ENCODE measurements at places on chromosomes 11 and 22. TPM values are rescaled to one million over a fixed set of nuclear protein-coding genes. Genes with fewer than 3 reads are reported as not detected.

- DNase-seq = peak; percentile 86
Observed at GRCh38 chr11:17352950-17353820, 1.6 kb downstream of the NCR3LG1 start.

DNA sequence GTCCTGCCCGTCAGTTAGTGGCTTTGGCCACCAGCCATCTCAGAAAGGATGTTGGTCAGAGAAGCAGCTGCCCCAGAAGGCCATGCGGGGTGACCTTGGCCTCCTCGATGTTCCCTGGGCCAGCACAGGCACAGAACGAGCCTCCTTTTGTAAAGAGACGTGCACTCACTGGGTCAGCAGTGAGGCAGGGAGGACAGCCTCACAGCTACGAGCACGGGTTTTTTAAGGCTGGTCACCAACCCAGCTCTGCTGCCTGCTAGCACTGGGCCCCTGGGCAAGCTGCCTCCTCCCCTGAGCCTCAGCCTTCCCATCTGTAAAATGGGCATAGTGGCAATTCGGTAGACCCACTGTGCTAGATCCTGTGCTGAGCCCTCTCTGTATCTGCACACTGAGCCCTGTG, 10.8 kb downstream of the IGLL1 start:
- no peak for DNase-seq

DNA sequence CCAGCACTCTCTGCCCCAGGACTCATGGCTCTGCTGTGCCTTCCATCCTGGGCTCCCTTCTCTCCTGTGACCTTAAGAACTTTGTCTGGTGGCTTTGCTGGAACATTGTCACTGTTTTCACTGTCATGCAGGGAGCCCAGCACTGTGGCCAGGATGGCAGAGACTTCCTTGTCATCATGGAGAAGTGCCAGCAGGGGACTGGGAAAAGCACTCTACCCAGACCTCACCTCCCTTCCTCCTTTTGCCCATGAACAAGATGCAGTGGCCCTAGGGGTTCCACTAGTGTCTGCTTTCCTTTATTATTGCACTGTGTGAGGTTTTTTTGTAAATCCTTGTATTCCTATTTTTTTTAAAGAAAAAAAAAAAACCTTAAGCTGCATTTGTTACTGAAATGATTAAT, 2.9 kb upstream of the TTC36 start:
- DNase-seq = no peak

GRCh38 chr11:21811572-21811971, 381.3 kb upstream of the ANO5 start:
- DNase-seq = no peak

DNA sequence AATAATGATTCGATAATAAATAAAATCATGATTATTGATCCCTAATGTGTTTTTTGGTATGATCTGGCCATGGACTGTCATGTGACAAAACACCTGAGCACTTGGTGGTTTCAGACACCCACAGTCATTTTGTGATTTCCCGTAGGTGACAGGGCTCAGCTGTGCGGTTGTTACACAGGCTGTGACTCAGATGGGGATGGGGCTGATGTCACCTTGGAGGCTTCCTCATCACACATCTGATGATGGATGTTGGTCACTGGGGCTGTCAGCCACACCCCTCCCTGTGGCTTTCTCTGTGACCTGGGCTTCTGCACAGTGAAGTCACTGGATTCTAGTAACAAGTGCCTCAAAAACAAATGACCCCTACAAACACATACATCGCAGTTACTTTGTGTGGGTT, 995.1 kb downstream of the BRD1 start:
- DNase-seq = no peak

CTR9 gene
- total RNA-seq = 34.0 TPM

DNA sequence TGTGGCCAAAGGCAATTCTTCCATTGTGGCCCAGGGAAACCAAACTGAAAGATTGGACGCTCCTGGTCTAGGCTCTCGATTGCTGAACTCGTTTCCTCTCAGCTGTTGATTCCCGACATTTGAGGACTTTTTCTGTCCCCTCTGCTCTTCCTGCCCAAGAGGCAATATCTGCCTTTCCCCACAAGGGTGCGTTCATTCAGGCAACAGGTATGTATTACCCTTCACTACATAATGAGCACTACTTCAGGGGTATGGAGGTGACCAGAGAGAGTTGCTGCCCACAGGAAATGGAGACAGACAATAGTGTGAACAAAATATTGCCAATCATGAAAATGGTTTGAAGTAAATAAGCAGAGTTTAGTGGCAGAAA, 8.2 kb downstream of the PTH start:
- no peak for DNase-seq

DNA sequence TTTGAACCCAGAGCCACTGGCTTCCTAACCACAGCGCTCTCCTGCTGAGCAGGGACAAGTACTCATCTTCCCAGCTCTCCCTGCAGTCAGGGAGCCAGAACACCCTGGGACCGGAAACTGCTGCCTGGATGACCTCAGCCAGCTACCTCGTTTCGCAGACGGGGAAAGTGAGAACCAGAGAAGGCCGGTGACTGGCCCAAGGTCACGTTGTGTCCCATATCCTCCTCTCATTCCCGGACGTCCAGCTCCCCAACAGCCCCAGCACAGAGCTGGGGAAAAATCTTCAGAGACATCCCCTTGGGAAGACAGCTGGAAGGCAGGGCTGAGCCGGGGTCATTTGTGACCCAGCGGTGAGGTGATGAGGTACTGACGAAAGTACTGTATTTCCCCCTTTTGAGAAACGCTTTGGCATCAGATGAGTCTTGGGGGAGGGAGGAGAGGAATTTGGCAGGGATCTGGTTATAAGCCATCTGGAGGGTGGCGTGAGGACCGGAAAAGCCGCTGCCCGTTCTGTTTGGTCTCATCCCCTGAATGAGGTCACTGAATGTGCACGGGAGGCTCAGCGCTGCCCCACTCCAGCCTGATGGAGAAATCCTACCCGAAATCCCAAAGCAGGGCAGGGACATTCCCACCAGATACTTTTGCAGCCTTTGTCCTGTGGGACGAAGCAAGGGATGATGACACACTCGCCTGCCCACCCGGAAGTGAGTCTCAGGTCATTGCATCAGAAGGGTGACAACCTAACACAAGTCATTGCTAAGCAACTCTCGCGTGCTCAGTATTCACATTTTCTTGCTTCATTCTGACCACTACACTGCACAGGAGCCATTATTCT, 41.1 kb downstream of the LIF start:
- DNase-seq = peak; percentile 89

DNA sequence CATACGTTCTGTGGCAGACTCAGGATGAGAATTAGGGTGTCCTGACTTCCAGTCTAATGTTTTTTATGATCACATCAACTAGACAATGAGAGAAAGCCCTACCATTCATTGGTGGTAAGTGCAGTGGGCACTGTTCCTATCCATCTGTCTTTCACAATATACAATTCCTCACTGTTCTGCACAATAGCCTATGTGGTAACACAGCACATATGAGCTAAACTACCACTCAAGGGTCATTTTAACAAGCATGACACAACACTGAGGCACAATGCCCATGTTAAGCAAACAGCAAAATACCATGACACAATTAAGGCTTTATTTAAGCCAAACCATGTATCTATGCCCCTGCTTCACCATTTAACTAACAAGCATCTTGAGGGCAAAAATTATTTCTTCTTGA, 52.3 kb downstream of the SIK3 start:
- no peak for DNase-seq

GRCh38 chr11:19595840-19596751, 116.5 kb upstream of the NAV2 start:
- no peak for DNase-seq

GRCh38 chr11:131483453-131483852, 113.0 kb downstream of the NTM start:
- DNase-seq = no peak

DNA sequence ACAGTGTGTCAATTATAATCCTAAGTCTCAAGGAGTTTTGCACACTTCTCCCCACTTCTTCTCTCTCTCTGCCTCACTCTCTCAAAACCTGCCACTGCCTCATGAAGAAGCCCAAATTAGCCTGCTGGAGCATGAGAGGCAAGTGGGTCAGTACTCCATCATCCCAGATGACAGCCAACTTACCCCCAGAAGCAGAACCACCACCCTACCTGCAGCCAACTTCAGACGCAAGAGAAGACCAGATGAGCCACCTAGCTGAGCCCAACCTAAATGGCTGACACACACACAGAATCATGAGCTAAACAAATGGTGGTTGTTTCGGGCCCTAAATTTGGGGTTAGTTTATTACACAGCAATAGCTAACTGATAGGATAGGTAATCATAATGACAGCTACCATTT, 61.2 kb downstream of the CD82 start:
- no peak for DNase-seq

GAL3ST3 gene
- total RNA-seq = not detected

GRCh38 chr11:132142554-132142953, 772.1 kb downstream of the NTM start:
- peak; percentile 81 for DNase-seq

DNA sequence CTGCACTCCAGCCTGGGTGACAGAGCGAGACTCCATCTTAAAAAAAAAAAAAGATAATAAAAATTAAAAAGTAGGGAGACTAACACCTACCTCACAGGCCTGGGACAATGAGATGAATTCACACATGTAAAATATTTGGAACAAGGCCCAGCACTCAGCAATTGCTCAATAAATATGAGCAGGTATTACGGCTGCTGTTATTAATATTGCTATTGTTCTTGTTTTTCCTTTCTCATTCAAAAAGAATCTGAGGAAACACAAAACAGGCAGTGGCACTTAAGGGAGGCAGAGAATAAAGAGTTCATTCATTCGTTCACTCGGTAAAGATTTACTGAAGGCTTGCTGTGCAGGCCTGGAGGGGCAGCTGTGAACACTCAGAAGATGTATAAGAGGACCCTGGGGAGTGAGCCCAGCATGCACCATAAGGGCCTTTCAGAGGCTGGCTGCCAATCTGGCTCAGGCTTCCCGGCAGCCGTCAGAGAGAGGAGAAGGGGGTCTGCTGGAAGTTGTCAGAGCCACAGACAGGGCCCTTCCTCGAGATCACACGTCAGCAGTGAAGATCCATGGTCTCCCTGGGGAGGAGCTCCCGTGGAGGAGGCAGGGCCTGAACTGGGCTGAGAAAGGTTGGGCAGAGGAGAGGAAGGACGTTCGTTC, 51.6 kb upstream of the TCF20 start:
- DNase-seq = no peak

- no peak for DNase-seq
Observed at GRCh38 chr22:31346733-31347250, 646 bp upstream of the PATZ1 start.

GRCh38 chr11:68043029-68043348, 4.2 kb downstream of the TCIRG1 start:
- DNase-seq = no peak

ART1 gene
- total RNA-seq = not detected

Data from G401 (cell line).